ENCODE measurements at places on chromosomes 12 and 14.

- no peak for DNase-seq
Measured at GRCh38 chr12:10847744-10848143, 1.5 kb downstream of the PRR4 start.

- no peak for DNase-seq
Measured at GRCh38 chr12:54420766-54421144, 1.7 kb upstream of the ITGA5 start.

GRCh38 chr14:105439710-105440553 is 20.3 kb downstream of the MTA1 start:
- no peak for DNase-seq

GRCh38 chr12:98997899-98998298 is 352.8 kb downstream of the APAF1 start:
- DNase-seq: no peak

Data from germinal center (tissue), 1 donor.